ENCODE measurements at places on chromosomes 1 and 21. TPM values are rescaled to one million over a fixed set of nuclear protein-coding genes. Genes with fewer than 3 reads are reported as not detected.

Gene B3GALT2
- 87.0 TPM for total RNA-seq

Gene PGM1
- 30.7 TPM for total RNA-seq

Gene NBPF20
- 9.2 TPM for total RNA-seq

Gene NTMT2
- not detected for total RNA-seq

Gene LRRC39
- total RNA-seq, result 11.3 TPM

Gene TEDDM1
- not detected for total RNA-seq

Gene RABGAP1L
- total RNA-seq, result 136 TPM

Gene FAM151A
- total RNA-seq, result not detected

Gene TMPRSS2
- under 0.01 TPM for total RNA-seq

Gene KCNE2
- 0.23 TPM for total RNA-seq

Gene TCHHL1
- not detected for total RNA-seq

Gene CDA
- total RNA-seq, result not detected

Gene SPATA1
- total RNA-seq, result 1.4 TPM

Gene FCRL1
- total RNA-seq, result 0.23 TPM

Gene CLDN14
- not detected for total RNA-seq

Gene LHX4
- not detected for total RNA-seq

Gene CFHR3
- not detected for total RNA-seq

Gene CA14
- 1.8 TPM for total RNA-seq

Gene LY9
- not detected for total RNA-seq

Gene RGS13
- 1.2 TPM for total RNA-seq

Gene SLC30A2
- not detected for total RNA-seq

Gene TLCD4
- total RNA-seq, result 20.5 TPM

Gene LRRC71
- 1.2 TPM for total RNA-seq

Gene FAM177B
- 0.23 TPM for total RNA-seq

Gene TMEM51
- 5.5 TPM for total RNA-seq

Gene TPTE
- not detected for total RNA-seq

Gene CD34
- total RNA-seq, result 1.8 TPM

Gene PADI1
- total RNA-seq, result 0.92 TPM

Gene SPATA45
- total RNA-seq, result 3.2 TPM

Gene PRDM15
- 7.2 TPM for total RNA-seq

Gene CHI3L2
- total RNA-seq, result 0.92 TPM

Gene SPTA1
- total RNA-seq, result 0.92 TPM

Gene RNU1-3
- under 0.01 TPM for total RNA-seq

Gene RAB7B
- total RNA-seq, result 0.69 TPM

Gene PLA2G2D
- not detected for total RNA-seq

Gene C1orf167
- total RNA-seq, result not detected

Gene SRP9
- total RNA-seq, result 360 TPM

Gene PRELP
- 0.23 TPM for total RNA-seq

Gene AMY2A
- total RNA-seq, result not detected

Gene AMY1C
- total RNA-seq, result not detected

Gene PERM1
- total RNA-seq, result not detected

Gene DNAJC8
- total RNA-seq, result 57.9 TPM

Gene HCN3
- total RNA-seq, result 22.8 TPM

Gene VSIG8
- not detected for total RNA-seq

Gene GPX7
- 27.2 TPM for total RNA-seq

Gene RNF19B
- 41.3 TPM for total RNA-seq

Gene KRTAP6-2
- total RNA-seq, result not detected

Gene CLEC20A
- not detected for total RNA-seq

Gene CR2
- total RNA-seq, result not detected

Gene GPATCH4
- 11.5 TPM for total RNA-seq

Gene ACTN2
- 9.7 TPM for total RNA-seq

Gene RAP1GAP
- 47.1 TPM for total RNA-seq

Gene TCP10L
- 2.8 TPM for total RNA-seq

Gene ADGRL2
- total RNA-seq, result 164 TPM

Gene RGS5
- total RNA-seq, result 8.3 TPM

Data from diencephalon (tissue), 1 donor.